ENCODE measurements at places on chromosomes 11 and 22.
A peak's percentile ranks its signal among the peaks of the same experiment; 100 is the strongest.

DNA sequence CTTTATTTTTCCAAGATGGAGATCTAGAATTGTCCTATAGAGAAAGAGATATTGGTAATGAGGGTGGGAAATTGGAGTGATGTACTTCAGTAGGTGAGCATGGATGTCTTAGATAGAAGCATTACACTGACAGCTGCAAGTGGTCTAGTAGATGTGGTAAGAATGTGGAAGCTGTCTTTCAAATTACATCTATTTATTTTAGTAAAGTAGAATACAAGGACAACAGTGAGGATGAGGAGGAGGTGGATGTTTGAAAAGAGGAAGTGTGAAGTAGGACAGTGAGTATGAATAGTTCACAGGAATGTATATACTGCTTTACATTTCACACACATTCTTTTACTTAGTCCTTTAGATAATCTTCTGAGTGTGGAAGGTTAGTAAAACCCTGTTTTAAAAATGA is 64.2 kb downstream of the HIPK3 start:
- no peak for DNase-seq

DNA sequence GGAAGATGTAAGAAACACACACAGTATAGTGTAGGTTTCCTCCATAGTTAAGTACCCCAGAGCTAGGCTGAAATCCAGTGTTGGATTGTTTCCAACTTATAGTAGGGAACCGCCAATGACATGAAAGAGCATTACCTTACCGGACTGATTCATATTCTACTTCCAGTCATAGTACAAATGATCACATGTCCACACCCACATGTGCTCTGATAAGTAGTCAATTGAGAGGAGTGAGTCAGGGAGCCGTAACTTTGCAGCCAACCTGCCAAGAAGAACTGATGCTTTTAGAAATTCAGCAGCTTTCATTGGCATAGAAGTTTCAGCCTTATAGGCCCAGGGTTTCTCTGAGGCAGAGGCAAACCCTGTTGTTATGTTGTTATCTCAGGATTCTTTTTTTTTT is 240.6 kb downstream of the ETS1 start:
- no peak for DNase-seq

DNA sequence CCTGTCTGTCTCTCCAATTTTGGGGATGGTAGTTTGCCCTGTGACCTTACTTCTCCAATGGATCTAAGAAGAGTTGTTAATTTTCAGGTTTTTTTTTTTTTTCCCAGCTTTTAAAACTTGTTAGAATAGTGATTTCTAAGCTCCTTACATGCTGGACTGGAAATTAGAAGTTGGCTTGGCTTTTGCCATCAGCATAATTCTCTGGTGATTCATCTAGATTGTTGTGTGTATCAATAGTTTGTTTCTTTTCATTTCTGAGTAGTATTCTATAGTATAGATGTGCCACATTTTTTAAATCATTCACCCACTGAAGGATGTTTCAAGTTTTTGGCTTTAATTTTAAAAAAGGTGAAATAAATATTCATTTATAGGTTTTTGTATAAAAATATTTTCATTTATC is 51.4 kb downstream of the ADAMTS15 start:
- DNase-seq, result no peak

- no peak for DNase-seq
These were observed 31.1 kb upstream of the RDX start for GRCh38 chr11:110327508-110327907.

DNA sequence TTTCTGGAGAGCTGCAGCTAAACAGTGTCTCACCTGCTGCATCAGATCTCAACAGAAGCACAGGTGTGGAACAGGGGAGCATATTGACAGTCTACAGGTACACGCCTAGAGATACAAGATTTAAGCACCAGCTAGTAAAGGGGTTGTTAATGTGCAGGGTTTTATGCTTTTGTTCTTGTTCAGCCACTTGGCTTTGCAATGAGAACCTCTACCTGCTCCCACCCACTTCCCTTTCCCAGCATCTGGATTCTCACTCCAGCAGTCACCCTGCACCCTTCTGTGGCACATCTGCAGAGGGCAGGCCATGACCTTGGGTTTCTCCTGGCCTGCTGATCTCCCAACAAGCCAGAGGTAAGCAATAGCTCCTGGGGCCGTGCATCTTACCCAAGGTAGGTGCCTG is 446.6 kb downstream of the BUD13 start:
- no peak for DNase-seq

GRCh38 chr11:104064034-104064630 is 27.7 kb downstream of the DDI1 start:
- DNase-seq, result no peak

DNA sequence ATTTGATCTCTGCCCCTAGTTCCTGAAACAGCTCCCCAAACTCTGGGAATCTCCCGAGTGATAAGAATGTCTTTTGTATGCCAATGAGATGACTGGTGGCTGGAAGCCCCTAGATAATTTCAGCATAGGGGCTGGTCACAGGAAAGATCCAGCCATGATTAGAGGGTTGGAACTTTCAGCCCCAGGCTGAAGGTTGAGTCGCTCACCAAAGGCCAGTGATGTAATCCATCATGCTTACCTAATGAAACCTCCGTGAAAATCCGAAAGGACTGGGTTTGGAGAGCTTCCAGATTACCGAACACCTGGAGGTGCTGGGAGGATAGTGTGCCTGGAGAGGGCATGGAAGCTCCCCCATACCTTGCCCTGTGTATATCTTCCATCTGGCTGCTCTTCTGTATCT is 26.0 kb downstream of the LRRC32 start:
- DNase-seq, result no peak

DNA sequence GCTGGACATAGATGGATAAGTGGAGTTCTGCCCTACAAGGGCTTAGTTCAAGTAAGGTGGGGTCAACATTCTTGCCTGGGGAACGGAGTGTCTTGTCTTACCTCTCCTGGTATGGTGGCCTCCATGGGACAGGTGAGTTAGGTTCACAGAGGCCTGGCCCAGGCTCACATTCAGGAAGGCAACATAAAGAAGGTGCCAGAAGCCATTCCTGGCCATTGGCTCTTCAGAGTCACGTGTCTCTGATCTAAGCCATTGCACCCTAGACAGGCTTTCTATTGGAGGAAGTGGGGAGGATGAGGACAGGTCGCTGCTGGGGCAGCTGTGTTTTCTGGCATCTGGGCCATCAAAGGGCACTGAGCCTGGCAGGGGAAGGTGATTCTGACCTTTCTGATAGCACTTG is 14.8 kb downstream of the LMO2 start:
- DNase-seq, result no peak

DNA sequence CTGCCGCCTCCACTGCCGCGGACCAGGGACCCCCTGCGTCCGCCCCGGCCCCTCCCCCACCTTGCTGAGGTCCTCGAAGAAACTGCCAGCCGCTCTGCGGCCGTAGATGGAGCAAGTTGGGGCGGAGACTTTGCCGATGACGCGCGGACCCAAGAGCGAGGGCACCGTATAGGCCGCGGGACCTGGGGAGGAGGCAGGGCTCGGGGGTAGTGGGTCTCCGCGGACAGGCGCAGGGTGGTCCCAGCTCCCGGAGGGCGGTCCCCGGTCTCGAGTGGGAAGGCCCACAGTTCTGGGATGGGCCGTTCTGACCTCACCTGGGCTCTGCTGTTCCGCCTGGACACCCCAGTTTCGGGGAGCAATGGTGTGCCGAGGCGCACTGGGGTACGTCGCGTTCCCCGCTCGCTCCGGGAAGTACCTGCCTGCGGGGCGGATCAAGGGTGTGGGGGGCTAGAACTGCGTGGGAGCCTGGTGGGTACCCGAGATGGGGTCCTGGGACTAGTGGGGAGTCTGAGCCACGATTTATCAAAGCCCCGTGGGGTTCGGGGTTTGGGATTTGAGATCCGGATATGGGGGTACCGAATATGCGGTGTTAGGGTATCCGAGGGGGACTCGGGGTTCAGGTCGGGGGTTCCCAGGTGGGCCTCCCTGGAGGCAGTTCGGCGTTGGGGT is 1.2 kb upstream of the TYMP start:
- peak; percentile 92 for DNase-seq

DNA sequence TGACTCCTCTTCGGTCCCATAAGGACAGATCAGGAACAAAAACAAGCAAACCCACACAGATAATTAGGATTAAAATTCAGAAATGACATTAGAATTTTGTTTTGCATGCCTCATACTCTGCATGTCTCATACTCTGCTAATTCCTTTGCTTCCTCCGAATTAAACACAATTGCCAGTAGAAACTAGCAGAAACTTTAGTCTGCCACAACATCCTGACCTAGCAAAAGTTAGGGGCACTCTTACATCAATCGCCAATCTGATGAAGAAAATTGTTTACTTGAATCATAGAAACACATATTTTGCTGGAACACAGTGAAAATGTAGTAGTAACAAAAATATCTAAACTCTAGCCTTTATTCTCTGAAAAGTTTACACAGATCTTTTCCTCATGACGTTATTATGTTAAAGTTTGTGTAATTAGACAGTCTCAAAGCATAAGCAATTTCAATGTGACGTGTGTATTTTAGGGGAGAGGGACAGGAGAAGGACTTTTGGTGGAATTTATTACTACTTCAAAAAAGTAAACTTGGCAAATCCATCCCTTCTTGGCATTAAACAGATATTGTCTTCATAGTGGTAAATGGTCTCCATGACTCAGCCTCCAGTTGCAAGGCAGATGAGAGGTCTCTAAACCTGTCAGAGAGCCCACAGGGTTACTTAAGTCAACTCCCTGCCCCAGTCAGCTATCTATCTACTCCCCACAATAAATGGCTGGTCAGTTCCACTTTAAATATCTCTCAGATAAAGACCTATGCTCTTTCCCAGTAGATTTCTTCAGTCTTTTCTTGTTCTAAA is 249.8 kb upstream of the UBASH3B start:
- DNase-seq, result no peak

DNA sequence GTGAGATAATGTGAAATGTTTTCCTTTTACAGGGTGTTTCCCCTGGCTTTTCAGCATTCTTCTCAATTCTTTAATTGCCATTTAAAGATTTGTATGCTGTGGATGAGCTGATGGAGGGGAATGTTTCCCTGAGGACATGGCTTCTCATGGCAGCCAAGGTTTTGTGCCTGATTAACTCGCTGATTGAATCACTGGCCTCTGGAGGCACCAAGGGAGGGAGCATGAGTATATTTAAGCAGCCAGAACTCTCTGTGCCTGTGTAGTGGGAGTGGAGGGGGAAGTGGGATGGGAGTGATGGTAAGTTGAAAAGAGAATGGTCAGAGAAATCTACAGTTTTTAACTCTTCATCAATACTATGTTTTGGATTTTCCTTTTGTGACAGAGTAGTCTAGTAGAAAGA is 88.7 kb downstream of the STIM1 start:
- DNase-seq, result no peak

DNA sequence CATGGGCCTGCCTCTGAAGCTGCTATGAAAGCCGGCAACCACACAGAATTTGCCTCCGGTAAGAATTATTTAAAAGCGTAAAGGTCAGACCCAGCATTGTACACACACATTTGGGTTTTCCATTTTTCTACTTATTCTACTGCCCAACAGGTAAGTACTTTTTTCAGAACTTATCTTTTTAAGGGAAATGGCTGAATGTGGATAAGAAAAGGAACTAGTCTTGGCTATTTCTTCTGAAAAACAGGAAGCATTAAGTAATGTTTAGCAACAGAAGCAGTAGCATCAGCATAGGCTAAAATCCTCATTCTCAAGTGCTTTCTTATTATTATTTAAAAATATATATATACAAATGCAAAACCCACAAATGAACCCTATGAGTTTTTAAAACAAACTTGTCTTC is 103.1 kb downstream of the MPPED2 start:
- DNase-seq, result no peak

- no peak for DNase-seq
These were observed 17.8 kb upstream of the GLB1L2 start for GRCh38 chr11:134313821-134314607.

GRCh38 chr11:131478341-131478740 is 107.9 kb downstream of the NTM start:
- no peak for DNase-seq

DNA sequence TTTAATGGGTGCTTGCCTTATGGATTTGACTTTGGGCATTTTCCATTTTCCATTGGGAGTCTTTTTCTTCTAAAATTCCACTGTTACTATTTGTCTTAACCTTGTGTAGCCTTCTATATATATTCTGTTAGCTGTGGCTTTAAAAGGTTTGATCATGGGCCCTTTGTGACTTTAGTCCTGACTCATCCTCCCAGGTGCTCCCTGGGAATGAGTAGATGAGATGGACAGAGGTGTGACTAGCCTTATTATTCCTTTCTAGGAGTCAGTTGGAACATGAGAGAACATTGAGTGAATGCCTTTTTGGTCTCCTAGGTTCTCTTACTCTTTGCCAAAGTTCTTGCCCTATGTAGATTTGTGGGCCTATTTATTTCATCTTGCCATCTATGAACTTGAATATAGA is 39.0 kb downstream of the DDX10 start:
- no peak for DNase-seq

DNA sequence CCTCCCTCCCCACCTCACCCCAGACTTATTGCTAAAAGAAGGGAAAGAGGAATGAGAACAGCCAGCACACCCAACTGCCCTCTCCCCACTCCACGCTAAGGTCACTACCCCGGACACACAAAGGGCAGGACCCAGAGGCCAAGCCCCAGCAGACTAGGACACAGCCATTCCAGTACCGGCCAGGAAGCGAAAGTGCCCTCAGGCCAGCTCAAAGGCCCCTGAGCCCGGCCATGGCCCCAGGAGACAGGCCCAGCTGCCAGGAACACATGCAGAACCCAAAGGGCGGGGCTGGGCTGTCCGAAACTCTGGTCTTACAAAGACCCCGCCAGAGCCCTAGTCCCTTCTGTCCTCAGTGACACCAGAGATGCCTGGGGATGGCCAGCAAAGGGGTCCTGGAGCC is 5.5 kb downstream of the RCOR2 start:
- no peak for DNase-seq

- DNase-seq, result no peak
These were observed 997.8 kb downstream of the BRD1 start for GRCh38 chr22:48829908-48830307.

- no peak for DNase-seq
These were observed 4.1 kb downstream of the PRG2 start for GRCh38 chr11:57386178-57386940.

DNA sequence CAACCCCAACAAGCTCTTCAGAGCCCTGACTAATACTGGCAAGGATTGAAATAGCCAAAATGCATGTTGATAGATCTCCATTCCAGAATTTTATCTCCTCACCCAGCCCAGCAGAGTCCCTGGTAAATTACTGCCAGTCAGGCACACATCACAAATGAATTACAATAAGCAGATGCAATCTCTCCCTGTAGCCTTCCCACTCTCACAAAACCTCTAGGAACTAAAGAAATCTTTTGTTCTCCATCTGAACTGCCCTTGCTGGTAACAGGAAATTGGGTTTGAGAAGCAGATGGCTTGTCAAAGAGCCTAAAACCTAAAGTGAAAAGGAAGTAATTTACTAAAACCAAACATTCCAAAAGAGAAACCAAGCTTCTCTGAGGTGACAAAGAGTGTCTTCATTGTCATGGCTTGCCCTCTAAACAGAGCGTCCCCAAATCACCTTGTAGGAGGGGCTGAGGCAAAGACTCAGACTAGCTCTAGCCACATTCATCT is 59.5 kb downstream of the FAM168A start:
- no peak for DNase-seq

All from T-helper 1 cell (primary cell).